ENCODE measurements at places on chromosomes 6 and 20.
A peak's percentile ranks its signal among the peaks of the same experiment; 100 is the strongest.

DNA sequence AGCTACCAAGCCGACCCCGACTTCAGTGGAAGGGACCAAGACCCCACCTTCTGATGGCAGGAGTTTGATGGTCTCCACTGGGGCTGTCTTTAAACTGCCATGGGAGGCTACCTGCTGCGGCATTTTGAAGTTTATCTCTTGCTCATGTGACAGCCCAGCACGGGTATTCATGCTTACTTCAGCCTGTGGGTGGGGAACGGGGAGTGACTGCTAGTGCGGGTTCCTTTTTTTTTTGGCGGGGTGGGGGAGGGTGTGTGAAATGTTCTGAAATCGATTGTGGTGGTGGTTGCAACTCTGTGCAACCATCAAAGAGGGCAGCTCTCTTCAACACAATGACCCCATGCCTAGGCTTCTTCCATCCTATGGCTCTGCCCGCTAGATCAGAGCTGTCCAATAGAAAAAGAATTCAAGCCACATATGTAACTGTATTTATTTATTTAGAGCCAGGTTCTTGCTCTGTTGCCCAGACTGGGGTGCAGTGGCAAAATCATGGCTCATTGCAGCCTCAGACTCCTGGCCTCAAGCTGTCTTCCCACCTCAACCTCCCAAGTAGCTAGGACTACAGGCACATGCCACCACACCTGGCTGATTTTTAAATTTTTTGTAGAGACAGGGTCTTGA is 53.7 kb downstream of the PPP1R16B start:
- DNase-seq, result no peak

- DNase-seq, result peak; percentile 68
These were observed 51.9 kb upstream of the SLC22A16 start for GRCh38 chr6:110528101-110528929.

DNA sequence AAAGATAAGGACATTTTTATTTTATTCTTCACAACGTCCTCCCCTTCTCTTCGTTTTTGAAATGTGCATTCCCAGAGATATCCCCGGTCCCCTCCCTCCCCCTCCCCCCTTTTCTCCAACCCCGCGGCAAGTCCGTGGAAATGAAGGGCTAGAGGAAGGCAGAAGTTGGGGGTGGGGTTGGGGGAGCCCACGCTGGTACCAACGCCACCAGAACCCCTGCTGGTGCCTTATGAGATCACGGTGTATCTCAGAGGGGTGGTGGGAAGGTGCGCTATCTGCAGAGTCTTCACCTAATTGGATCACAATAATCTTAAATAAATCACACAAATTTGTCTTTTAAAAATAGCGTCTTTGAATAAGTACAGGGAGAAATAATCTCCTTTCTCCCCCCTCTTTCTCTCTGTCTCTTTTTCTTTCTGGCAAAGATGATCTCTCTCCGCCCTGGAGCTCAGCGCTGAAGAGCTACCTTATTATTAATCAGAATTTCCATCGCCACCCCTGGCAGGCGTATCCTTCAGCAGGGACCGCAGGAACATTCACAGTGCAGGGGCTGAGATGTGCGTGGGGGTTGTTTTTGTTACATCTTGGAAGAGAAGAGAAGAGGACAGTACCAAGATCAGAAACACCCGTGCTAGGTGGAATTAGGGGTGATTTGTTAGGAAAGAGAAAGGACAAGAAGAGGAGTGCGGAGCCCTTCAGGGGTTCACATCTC is 915 bp downstream of the CLVS2 start:
- no peak for DNase-seq

- no peak for DNase-seq
These were observed 5.5 kb downstream of the ZDHHC14 start for GRCh38 chr6:157386454-157386853.

DNA sequence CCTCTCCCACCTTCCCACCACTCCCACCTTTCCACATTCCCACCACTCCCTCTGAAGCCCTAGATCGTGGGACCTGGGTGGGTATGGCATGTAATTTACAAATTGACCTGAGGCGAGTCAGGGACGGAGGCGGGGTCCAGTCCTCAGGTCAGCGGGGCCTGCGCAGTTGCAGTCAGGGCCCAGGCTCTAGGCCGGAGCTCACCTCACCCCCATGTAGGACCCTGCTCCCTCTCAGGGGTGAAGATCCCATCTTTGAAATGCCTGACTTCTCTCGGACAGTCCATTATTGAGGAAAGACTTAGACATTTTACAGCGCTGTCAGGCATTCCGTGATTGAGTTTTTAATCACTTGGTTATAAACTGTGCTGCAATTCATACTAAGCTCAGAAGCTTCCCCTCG is 10.5 kb downstream of the THBS2 start:
- no peak for DNase-seq

Measured in midbrain (tissue), 1 donor.